ENCODE measurements at places on chromosomes 13 and 19.

GRCh38 chr19:18846862-18847548 lies 15.2 kb downstream of the UPF1 start:
- DNase-seq = no peak

DNA sequence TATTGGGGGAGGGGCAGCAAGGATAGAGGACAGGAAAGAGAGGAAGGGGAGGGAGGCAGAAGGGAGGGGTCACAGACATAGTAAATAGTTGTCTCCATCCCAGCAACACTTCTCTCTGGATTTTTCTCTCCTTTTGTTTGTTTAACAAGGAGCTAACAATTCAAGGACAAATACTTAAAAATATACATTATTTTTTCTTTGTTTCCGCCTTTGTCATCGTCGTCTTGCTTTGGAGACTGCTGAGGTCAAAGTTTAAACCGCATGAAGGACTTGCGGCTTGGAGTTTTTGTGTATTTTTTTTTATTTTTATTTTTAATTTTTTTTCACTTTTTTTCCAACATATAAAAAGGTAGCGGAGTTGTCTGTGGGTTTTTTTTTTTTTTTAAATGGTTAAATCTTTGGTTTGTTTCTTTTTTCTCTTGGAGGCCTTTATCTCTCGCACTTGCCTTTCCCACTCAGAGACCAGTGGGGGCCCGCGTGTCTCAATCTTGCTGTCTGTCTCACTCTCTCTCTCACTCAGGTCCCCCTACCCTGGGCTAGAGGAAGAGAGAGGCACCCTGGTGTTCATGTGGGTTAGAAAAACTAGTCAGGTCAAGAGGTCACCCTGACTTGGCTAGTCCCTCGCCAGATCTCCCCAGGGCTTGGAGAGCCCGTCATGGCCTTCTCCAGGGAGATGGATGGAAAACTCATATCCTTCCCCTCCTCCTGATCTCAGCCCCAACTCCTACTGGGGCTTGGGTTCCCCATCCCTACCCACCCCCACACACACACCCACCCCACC lies 11.0 kb downstream of the ZNF574 start:
- DNase-seq = no peak

DNA sequence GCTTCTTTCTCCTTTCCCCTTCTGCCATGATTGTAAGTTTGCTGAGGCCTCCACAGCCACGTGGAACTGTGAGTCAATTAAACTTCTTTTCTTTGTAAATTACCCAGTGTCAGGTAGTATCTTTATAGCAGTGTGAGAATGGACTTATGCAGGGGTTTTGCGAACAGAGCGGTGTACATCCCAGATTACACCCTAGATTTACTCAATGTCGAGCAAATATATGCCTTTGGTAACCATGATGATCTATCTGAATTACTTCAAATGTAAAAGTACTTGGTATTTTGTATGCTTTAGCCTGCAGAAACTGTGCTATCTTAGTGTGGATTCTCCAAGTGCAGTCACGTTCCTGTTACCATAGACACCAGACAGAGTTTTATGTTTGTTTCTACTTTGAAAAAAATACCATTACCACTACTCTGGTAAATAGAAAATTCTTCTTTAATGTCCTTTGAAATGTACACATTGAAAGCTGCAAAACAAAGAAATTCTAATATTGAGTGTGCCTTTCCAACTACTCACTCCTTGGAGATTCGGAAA lies 510.4 kb upstream of the ARGLU1 start:
- DNase-seq = no peak

DNA sequence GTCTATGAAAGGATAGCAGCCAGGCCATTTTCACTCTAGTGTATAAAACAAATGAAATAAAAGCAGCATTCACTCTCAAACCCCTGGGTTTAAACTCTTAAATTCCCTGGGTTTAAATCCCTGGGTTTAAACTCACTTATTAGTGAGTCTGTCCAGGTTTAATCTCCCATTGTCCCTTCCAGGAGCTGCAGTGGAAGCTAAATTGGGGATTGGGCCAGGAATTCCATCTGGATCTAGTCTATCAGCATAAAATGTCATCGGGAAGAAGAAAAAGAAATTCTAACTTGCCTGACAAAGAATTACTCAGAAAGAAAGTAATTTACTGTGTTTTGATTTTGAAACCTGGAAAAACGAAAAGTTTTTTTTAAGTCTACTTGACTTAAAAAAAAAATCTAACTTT lies 54.8 kb downstream of the FRY start:
- DNase-seq = no peak

DNA sequence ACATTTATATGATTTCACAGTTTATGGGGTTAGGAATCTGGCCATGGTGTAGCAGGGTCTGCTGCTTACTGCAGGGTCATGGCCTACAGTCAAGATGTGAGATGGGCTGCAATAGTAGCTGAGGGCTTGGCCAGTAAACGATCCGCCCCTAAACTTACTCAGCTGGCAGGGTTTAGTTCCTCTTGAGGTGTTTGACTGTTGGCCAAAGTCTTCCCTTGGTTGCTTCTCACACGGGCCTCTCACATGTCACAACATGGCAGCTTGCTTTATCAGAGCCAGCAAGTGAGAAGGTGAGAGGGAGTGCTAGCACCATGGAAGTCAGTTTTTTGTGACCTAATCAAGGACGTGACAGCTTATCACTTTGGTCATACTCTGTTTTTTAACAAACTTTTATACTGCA lies 77.1 kb downstream of the DNAJC3 start:
- DNase-seq = no peak

DNA sequence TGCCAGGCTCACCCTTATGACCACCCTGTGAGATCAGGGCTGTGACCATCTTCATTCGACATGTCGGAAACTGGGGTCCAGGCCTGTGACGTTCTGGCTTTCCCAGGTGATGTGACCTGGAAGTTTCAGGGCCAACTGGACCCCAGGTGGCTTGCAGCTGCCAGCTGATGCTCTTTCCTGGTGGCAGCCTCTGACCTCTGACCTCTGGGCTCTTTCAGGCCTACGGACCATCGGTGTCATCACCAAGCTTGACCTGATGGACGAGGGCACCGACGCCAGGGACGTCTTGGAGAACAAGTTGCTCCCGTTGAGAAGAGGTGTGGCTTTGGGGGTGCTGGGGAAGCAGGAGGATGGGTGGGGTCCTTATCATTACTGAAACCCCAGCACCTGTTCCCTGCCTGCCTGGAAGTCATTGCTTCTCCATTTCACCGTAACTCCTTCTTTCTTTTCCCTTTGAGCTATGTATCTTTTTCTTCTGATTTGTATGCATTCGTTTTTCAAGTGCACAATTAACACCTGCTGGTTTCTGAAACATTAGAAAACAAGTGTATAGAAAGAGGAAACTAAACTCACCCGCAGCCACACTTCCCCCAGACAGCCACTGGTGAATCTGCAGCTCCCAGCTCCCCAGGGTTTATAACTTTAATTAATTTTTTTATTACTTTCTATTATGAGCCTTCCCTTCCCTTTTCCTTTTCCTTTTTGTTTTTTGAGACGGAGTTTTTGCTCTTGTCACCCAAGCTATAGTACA lies 58.9 kb downstream of the TMED1 start:
- no peak for DNase-seq

DNA sequence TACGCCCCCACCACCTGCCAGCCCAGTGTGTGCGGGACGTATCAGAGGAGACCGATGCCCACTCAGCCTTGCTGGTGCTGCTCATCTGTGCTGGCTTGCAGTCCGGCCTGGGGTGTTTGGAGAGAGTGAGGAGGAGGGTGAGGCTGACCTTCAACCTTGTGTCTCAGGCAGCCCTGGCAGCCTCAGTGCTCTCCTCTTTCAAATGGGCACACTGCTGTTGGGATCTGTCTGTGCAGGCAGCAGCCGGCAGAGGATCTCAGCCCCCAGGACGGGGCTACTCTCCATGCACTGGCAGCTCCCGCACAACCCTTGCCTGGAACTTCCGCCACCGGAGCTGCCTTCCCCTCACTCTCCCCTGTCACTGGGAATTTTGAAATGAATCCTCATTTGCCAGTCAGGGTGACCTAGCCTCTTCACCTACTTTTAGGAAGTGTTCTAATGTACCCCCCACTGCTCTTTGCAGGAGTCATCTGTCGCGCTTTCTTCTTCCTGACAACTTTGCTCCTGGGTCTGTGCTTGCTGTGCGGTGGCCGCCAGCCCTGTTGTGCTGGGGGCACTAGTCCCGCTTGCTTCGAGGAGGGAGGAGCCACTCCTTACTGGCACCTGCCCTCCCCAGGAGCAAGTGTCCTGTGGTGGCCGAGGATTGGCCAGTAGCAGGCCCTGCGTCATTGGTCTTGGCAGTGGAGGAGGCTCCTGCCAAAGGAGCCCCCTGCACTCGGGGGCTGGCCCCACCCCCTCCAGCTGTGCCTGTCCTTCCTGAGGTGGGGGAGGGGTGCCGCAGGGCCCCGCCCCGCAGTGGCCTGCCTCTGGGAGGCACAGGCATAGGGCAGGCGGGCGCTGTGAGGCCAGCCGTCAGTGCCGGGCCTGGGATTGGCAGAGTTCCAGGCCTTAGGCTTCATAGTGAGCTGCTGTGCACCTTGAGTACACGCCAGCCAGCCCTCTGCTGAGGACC lies 53.4 kb downstream of the TSSK6 start:
- no peak for DNase-seq

- peak; percentile 94 for DNase-seq
Observed at GRCh38 chr19:10928563-10929401, at the start of the genes TIMM29 and YIPF2. Gene TIMM29 (plus strand): TSS chr19:10928811. CDS start chr19:10928823, 12 bp downstream. Gene YIPF2 (minus strand): TSS chr19:10928639. CDS start chr19:10928410, 229 bp downstream.

DNA sequence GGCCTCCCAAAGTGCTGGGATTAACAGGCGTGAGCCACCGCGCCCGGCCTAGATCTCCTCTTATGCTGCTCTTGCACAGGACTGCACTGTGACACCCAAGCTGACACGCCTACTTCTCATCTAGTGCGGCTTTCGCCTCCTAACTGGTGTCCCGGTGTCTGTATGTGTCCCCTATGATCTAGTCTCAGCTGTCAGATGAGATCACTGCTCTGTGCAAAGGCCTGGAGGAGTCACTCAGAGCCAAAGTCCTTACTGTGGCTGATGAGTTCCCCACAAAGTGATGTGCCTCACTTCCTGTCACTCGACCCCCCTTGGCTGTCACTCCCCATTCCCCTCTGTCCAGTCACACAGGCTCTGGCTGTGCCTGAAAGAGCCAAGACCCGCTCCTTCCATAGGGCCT lies 2.5 kb downstream of the ZNF556 start:
- DNase-seq = no peak

DNA sequence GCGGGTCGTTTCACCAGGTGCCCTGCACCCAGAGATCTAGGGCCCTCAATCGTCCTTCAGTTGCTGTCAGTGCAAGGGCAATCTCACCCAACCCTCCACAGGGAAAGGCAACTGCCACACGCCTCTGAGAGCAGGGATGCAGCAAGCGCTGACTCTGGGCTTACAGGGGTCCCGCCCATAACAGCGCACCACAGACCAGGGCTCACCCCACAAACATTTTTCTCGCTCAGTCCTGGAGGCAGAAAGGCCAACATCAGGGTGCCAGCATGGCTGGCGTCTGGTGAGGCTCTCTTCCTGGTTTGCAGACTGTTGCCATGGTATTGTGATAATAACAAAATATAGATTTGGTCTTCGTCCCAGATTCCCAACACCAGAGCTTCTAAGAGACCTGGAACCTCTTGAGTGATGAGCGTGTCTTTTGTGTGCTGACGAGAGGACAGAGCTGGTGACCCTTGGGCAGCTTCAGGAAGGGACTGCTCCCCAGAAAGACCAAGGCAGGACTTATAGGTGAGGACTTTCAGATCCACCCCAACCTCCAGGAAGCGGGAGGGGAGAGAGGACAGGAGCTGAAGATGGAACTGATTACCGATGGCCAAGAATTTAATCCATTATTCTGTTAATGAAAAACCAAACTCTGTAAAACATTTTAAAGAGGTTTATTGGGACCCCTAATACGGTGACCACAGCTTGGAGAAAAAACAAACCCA lies 51.3 kb downstream of the C13orf46 start:
- DNase-seq = no peak

- DNase-seq = no peak
Observed at GRCh38 chr13:36879218-36879938, 40.7 kb downstream of the SMAD9 start.

GRCh38 chr19:54473071-54473891 lies at the start of gene CDC42EP5:
Gene CDC42EP5 (minus strand): TSS chr19:54473296. CDS start chr19:54465547, 7,749 bp downstream.
- DNase-seq = no peak

- DNase-seq = no peak
Observed at GRCh38 chr19:38509027-38509426, 75.5 kb downstream of the RYR1 start.

DNA sequence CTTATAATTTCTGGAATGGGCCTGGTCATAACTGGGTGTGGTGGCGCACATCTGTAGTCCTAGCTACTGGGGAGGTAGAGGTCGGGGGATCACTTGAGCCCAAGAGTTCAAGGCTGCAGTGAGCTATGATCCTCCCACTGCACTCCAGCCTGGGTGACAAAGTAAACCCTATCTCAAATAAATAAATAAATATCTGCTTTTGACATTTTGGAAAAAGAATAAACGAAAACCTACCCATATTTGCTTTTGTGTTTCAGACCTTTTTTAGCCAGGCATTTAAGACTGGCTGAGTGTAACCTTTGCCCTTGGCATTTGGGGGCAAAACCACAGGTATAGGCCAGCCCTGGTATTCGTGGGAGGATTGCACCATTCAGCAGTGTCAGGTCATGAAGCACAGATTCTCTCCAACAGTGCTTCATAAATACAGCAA lies 14.8 kb upstream of the RCBTB2 start:
- no peak for DNase-seq

DNA sequence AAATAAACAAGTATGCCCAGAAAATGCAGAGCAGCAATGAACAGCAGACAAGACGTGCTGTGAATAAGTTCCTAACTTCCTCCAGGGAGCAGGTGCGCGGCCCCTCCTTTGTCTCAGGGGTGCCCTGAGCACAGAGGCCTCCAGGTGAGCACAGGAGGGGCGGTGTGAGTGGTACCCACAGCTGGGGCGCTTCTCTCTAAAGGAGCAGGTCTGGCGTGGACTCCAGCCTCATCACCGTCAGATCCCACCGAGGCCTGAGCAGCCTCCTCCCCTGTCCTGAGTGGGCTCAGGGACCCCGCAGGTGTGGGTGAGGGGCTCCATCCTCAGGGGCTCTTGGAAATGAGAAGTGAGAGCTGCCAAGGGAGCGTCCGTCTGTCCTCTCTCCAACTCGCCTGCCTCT lies 3.2 kb downstream of the LILRA5 start:
- DNase-seq = no peak

DNA sequence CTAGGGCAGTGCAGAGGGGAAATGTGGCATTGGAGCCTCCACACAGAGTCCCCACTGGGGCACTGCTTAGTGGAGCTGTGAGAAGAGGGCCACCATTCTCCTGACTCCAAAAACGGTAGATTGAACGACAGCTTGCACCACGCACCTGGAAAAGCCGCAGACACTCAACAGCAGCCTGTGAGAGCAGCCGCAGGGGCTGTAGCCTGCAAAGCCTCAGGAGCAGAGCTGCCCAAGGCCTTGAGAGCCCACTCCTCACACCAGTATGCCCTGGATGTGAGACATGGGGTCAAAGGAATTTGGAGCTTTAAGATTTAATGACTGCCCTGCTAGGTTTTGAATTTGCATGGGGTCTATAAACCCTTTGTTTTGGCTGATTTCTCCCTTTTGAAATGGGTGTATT lies 31.7 kb downstream of the NEK5 start:
- no peak for DNase-seq

Measured in activated naive CD8-positive, alpha-beta T cell treated with anti-CD3 and anti-CD28 coated beads, Interleukin-2, amount 50 U/mL, for 16 hours (primary cell).